ENCODE measurements at places on chromosomes 7 and 10.
A peak's percentile ranks its signal among the peaks of the same experiment; 100 is the strongest.

- DNase-seq: no peak
Observed at GRCh38 chr7:69640925-69641594, 42.8 kb downstream of the AUTS2 start.

DNA sequence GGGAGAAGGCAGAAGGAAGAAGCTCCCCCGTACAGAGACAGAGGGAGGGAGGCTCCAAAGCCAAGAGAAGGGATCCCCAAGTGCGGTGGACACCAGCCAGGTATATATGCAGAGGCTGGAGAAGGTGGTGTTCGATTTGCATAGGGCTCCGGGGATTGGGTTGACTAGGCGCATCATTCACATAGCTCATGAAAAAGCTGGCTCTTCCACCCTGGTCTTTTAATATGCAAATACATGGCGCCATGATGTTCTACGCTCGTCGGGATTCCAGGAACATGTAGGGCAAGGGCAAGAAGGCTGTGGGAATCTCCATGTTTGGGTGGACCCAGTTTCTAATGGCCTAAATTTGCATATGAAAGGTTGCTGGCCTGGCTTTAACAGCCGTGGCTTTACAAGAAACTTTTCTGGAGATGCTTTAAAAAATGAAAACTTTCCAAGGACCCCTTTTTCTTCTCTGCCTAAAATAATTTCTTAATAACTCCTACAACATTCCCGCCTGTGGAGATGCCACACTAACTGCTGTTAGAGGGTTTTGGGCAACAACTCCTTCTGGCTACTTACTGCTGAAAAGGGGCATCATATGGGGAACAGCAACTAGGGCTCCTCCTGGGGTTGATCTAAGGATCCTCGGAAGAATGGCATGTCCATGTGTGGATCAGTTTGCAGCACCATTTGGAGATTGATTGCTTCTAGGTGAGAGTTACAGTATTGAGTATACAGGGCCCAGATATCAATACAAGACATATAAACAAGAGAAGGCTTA is 28.3 kb downstream of the C1GALT1 start:
- DNase-seq: no peak

GRCh38 chr10:80697926-80698325 is 160.2 kb downstream of the SH2D4B start:
- no peak for DNase-seq

- no peak for DNase-seq
Observed at GRCh38 chr7:75711656-75712514, 26.9 kb downstream of the HIP1 start.

DNA sequence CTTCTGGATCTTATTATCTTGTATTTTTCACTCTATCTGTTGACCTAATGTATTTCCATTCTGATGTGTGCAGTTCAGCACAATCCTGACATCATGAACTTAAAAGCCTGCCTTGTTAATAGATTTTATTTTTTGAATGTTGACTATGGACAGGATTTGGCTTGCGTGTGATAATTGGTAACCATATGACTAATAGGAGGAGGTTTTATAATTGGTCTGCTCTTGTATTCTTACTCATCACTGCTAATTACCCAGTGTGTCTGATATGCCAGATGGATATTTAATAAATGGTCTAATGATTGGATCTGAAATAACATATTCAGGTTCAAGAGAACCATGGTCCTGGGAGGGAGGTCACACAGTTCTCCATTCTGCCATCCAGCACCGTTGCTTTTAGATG is 45.9 kb downstream of the MTURN start:
- no peak for DNase-seq

DNA sequence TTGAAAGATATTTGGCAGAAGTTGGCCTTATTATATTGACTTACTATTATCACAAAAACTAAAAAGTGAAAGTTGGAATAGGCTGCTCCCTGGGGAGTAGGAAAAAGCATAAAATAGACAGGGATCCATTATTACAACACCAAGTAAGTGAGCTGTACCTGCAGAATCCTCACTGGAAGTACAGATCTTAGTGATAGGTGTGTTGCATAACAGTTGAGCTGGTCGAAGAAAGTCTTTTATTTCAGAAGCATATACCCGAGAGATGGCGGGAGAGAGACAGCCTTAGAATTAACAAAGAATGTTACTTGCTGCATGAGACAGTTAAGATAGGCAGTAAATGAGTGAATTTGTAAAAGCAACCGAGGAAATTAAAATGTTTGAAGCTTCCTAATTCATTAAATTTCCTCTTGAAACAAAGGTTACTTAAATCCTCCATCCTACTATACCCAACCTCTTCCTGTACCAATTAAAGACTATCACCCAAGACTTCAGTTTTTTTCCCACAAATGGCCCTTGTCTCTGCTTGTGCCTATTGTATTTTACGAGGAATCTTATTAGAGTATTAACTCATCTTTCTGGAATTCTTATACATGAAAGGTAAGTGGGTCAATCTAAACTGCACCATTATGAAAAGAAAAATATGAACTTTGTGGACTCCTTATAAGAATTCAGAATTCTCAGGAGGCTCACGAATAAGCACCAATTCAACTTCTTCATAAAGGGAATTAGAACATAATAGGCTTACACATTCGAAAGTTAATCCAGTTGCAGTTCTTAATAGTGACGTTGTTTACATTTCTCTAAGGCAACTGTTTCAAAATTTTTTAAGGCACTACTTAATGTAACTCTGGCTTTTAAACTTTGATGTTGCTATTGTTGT is 56.2 kb downstream of the CREM start:
- DNase-seq: no peak

- DNase-seq: no peak
Observed at GRCh38 chr10:86489071-86489810, 32.4 kb downstream of the WAPL start.

GRCh38 chr7:3585826-3586225 is 284.8 kb downstream of the SDK1 start:
- DNase-seq: no peak

DNA sequence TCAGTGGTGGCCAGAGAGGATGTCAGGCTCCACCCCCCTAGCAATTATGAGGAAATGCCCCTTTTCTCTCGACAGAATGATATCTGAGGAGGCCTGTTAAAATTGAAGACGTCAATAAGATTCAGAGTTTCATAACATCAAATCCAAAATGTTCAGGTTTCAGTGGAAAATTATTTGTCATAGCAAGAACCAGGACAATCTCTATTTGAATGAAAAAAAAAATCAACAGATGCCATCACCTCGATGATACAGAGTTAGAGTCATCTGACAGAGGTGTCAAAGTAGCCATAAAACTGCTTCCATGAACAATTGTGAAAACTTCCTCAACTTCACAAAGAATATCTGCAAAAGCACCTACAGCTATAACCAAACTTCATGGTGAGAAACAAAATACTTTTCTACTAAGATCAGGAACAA is 7.7 kb downstream of the TMEM273 start:
- DNase-seq: no peak

DNA sequence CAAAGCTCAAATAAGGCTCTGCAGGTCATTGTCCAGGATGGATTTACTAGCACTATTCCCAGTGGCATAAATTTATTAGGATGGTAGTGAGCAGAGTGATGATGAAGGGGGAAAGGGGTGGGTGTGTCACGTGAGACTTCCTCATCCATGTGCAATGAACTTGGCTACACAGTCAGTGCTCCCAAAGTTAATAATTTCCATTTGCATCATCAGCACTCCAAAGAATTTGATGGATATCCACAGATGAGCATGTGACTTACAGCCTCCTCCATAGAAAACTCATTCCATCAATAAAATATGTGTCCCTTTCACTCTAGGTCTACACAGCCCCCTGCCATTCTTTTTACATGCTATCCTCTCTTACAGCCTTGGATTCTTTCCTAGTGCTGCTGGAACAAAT is 142.6 kb upstream of the PLPP4 start:
- DNase-seq: no peak

GRCh38 chr7:22363756-22364422 is 6.9 kb upstream of the RAPGEF5 start:
- no peak for DNase-seq

GRCh38 chr7:99373091-99374066 is 1.2 kb upstream of the ARPC1B start:
- DNase-seq: no peak

DNA sequence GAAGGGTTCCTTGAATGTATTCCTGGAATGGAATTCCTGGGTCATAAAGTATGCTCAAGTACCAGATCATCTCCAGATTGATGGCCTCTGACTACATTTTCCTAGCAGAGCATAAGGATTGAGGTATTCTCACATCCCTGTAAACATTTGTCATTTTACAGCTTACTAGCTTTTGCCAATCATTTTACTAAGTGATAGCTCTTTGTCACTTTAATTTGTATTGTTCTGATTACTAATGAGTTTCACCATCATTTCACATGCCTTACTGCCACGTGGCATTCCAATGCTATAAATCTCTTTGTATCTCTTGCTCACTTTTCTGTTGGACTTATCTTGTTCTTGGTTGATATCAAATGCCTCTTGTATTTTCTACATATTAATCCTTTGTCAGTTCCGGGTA is 68.6 kb upstream of the CACNB2 start:
- no peak for DNase-seq

DNA sequence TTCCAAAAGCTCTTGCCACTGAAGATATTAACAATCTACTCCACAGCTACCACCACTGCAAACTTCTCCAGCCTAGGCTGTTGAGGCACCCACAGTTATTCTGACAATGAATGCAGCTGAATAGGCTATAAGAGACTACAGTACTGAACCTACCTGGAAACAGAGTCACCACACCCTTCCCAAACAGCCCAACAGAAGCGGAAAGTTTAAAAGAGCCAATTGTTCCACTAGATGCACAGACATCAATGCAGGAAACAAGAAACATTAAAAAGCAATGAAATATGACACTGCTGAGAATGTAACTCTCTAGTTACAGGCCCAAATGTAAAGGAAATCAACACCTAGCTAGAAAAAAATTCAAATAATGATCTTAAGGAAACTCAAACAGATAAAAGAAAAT is 64.5 kb upstream of the PLA2G12B start:
- DNase-seq: no peak

- DNase-seq: no peak
Observed at GRCh38 chr10:49071160-49071761, 44.1 kb downstream of the VSTM4 start.

GRCh38 chr10:36336315-36336714 is 694.2 kb upstream of the FZD8 start:
- DNase-seq: no peak

DNA sequence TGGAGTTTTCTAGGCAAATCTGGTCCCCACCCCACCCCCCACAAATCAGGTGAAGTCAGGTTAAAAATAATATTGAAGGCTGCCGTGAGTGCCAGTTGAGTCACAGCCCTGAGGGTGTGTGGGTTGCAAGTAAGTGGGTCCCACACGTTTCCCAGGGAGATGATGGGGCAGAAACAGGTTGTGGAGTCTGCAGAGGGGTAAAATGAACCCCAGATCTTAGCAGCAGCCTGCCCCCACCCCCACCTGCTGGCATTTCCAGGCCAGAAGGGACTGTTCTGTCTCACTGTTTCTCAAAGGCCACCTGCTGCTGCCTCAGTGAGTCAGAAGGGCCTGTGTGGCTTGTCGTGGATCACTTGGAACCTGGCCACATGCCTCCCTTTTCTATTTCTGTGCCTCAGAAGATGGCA is 59.8 kb upstream of the SMNDC1 start:
- no peak for DNase-seq

DNA sequence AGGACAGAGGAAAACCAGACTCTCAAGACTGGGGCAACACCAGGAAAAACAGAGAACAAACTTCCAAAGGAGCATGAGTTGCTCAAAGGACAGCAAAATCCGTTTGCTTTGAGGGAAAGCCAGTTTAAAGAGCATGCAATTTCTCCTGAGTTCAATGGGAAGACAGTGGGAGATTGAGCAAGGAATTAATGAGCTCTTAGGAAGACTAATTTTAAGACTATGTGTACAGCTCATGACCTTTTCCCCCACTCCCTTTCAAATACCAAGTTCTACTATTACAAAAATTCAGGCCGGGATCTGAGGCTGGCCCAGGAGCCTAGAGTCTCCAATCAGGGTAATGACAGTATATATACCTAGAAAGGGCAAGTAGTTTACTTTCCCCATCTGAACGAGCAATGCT is 79.2 kb downstream of the EPDR1 start:
- DNase-seq: no peak

- no peak for DNase-seq
Observed at GRCh38 chr7:101728128-101728527, 89.3 kb upstream of the CUX1 start.

DNA sequence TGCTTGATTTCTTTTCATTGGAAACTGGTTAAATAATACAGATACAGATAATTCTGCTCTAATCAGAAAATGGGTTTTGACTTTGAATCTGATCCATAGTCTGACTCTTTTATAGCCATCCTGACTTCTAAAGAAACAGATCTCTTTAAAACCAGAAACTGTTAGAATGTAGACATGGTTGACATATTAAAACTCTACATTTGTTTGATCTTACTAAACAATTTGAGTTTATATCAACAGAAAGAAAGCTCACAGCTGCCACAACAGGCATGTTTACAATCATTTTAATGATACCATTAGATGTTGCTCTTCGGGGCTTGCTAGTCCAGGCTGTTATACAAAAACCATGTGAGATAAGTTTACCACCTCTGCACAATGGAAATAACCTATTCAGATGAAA is 193.0 kb upstream of the SEMA3A start:
- DNase-seq: no peak

- DNase-seq: no peak
Observed at GRCh38 chr10:71694039-71694501, 25.5 kb downstream of the C10orf105 start.

GRCh38 chr7:876077-876971 is at the start of gene GET4:
Gene GET4, plus strand, starts transcription at chr7:876554. Its CDS starts 92 bp downstream, at chr7:876646.
- peak; percentile 96 for DNase-seq

- no peak for DNase-seq
Observed at GRCh38 chr10:35872671-35873070, 230.6 kb upstream of the FZD8 start.

GRCh38 chr10:117761695-117762094 is 219.1 kb downstream of the EMX2 start:
- DNase-seq: no peak

GRCh38 chr7:72048420-72048819 is 363.7 kb downstream of the CALN1 start:
- no peak for DNase-seq

DNA sequence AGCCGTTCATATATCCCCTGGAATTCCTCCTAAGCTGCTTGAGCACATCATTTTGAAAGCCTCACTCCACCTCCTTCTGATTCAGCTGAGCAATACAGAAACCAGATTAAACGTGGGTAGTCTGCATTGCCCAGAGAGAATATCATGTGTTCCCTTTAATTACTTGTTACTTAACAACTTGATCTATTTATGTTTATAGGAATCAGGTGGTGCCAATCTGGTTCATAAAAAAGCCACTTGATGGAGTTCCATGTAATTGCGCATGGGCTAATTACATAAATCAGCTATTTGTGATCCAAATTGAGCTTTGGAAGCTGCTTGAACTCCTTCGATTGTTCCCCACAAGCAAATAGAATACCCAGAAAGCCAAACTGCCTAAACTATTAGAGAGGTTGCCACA is 114.7 kb upstream of the ADCY1 start:
- no peak for DNase-seq

GRCh38 chr7:151133266-151133985 is 34.1 kb downstream of the GBX1 start:
- no peak for DNase-seq
